ENCODE measurements at places on chromosomes 16 and 17. TPM values are rescaled to one million over a fixed set of nuclear protein-coding genes. Genes with fewer than 3 reads are reported as not detected.

GRCh38 chr17:79182176-79183042 is 107.8 kb downstream of the ENGASE start:
- H3K36me3 ChIP-seq: no peaks in the 10 kb centered on the region
- peaks cover 5% of the 10 kb centered on the region for H3K4me1 ChIP-seq
- H3K27me3 ChIP-seq: peaks cover 92% of the 10 kb centered on the region

DNA sequence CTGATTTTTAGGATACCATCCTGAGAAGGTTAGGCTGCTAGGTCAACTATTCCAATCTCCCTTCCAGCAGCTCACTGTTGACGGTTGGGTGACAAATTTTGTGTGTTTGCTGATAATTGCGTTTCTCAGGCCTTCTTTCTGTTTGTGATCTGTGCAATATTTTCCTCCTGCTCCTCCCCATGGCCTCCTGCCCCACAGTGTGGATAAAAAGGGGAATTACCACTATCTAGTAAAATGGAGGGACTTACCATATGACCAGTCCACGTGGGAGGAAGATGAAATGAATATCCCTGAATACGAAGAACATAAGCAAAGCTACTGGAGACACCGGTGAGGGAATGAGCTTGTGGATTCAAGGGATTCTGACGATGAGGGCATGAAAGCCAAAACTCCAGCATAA is 9.2 kb downstream of the CHD3 start:
- DNase-seq: no peak
- no peaks in the 10 kb centered on the region for H3K27me3 ChIP-seq
- peak overlapping the region; percentile 19 for H3K27ac ChIP-seq
- H3K4me1 ChIP-seq: no peaks in the 10 kb centered on the region
- peaks cover 67% of the 10 kb centered on the region for H3K36me3 ChIP-seq

DNA sequence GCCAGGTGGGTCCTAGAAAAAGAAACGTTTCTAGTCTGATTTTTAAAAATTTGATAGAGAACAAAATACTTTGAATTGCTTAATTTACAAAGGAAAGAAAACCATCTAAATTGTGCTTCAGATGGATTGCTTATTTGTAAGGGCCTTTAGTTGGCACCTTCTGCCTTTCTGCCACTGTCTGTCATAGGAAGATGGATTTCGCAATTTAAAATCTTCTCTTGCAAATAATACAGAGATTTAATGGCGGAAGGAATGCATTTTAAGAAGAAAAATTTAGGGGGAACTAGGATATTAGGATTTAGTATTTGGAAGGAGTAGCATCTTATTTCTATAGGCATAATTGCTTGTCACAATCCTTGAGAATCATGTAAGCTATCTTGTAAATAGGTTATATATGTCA is 175.5 kb upstream of the RBL2 start:
- H3K27me3 ChIP-seq: no peaks in the 10 kb centered on the region
- no peak overlapping the region for H3K27ac ChIP-seq
- no peak overlapping the region for H3K4me3 ChIP-seq
- H3K36me3 ChIP-seq: peaks cover 60% of the 10 kb centered on the region
- no peak for DNase-seq

GRCh38 chr17:4931963-4932362 is at the start of gene GP1BA:
Gene GP1BA, plus strand, starts transcription at chr17:4932277. Its CDS starts 328 bp downstream, at chr17:4932605.
- no peak within 1 kb of the TSS for H3K4me3 ChIP-seq
- H3K4me1 ChIP-seq: peaks cover 9% of the 10 kb centered on the region
- no peak for DNase-seq
- H3K27ac ChIP-seq: no peak within 1 kb of the TSS
- H3K36me3 ChIP-seq: peaks cover 3% of the 10 kb centered on the region

GRCh38 chr16:27156579-27156978 is 46.7 kb upstream of the KDM8 start:
- no peaks in the 10 kb centered on the region for H3K36me3 ChIP-seq
- DNase-seq: no peak
- no peaks in the 10 kb centered on the region for H3K27me3 ChIP-seq
- H3K27ac ChIP-seq: no peak overlapping the region
- no peaks in the 10 kb centered on the region for H3K4me1 ChIP-seq
- no peak overlapping the region for H3K4me3 ChIP-seq

GRCh38 chr17:72843591-72843990 is 248.9 kb downstream of the SLC39A11 start:
- no peak overlapping the region for H3K4me3 ChIP-seq
- peaks cover 8% of the 10 kb centered on the region for H3K36me3 ChIP-seq
- H3K27ac ChIP-seq: no peak overlapping the region

- no peak overlapping the region for H3K4me3 ChIP-seq
- peaks cover 9% of the 10 kb centered on the region for H3K4me1 ChIP-seq
- no peak for DNase-seq
- H3K27ac ChIP-seq: no peak overlapping the region
- H3K36me3 ChIP-seq: no peaks in the 10 kb centered on the region
These were observed 23.6 kb downstream of the CFAP20 start for GRCh38 chr16:58105631-58106030.

DNA sequence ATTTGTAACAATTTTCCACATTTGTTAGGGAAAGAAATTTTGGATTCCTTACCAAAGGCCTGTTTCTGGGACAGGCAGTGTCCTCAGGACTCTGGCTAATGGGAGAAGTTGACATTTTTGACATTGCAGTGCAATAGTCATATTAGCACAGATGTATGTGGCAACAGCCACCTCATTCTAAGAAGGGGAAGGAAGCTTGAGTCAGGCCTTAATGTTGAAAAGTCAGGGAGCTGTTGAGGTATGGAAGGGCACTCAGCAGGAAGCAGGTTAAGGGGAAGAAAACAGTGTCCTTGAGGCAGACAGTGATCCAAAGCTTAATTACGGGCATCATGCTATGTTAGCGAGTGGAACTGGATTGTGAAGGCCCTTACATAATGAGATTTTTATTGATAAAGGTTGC is 20.9 kb downstream of the AKTIP start:
- no peak overlapping the region for H3K4me3 ChIP-seq
- DNase-seq: no peak
- no peak overlapping the region for H3K27ac ChIP-seq
- no peaks in the 10 kb centered on the region for H3K27me3 ChIP-seq
- H3K4me1 ChIP-seq: no peaks in the 10 kb centered on the region

- H3K4me3 ChIP-seq: no peak overlapping the region
- no peak for DNase-seq
- no peak overlapping the region for H3K27ac ChIP-seq
- peaks cover 10% of the 10 kb centered on the region for H3K4me1 ChIP-seq
These were observed 500 bp upstream of the TMEM114 start for GRCh38 chr16:8590811-8591210.

Gene HS3ST4
- 11.1 TPM for total RNA-seq

Gene METRNL
- 106 TPM for total RNA-seq

Gene HBA1
- not detected for total RNA-seq

Gene SLC5A11
- total RNA-seq: 0.22 TPM

Gene SLC7A5
- total RNA-seq: 64.7 TPM

Gene CDRT4
- 34.1 TPM for total RNA-seq

Gene NBR1
- 61.6 TPM for total RNA-seq
